PC-3 (cell line): ENCODE measurements at places on chromosomes 5 and 9. TPM values are rescaled to one million over a fixed set of nuclear protein-coding genes. Genes with fewer than 3 reads are reported as not detected.

ABLIM3 gene
- total RNA-seq: 43.6 and 48.0 TPM in 2 replicates

DNA sequence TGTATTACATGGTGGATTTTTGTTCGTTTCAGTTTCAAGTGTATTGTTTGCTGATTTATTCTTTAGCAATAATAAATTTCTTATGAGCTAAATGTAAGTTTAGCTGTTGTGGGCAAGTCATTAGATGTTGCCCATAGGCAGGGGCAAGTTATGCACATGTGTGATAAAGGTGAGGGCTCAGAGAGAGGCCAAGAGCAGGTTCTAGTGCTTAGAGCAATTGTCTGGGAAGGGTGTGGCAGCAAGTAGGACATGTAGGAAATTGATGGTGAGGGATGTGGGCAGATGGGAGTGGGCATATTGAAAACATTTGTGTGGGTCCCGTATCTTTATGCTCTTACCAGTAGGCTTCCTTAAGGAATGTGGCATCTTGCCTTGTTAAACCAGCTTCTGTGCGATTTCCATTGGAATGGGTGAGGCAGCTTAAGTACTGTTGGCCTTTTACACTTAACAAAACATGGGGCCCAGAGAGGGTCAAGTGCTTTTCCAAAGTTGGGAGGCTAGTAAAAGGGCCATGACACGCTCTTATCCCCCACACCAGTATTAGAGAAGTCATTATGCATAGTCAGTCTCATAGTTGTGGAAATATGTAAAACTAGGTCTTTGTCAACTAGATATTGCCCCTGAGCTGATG, 60.6 kb downstream of the KDM4C start:
- DNase-seq: no peak
- no peak overlapping the region for H3K27ac ChIP-seq
- no peaks in the 10 kb centered on the region for H3K27me3 ChIP-seq
- no peaks in the 10 kb centered on the region for H3K4me1 ChIP-seq
- H3K4me3 ChIP-seq: no peak overlapping the region
- H3K36me3 ChIP-seq: no peaks in the 10 kb centered on the region

- no peaks in the 10 kb centered on the region for H3K27me3 ChIP-seq
- H3K4me3 ChIP-seq: no peak overlapping the region
- no peaks in the 10 kb centered on the region for H3K36me3 ChIP-seq
- H3K4me1 ChIP-seq: peaks cover 21% of the 10 kb centered on the region
- no peak for DNase-seq
Measured at GRCh38 chr5:89929834-89930233, 479.7 kb downstream of the CETN3 start.

- no peak overlapping the region for H3K4me3 ChIP-seq
- H3K27me3 ChIP-seq: peaks cover 32% of the 10 kb centered on the region
- no peaks in the 10 kb centered on the region for H3K4me1 ChIP-seq
- H3K36me3 ChIP-seq: no peaks in the 10 kb centered on the region
- no peak overlapping the region for H3K27ac ChIP-seq
- DNase-seq: no peak
Measured at GRCh38 chr5:156686796-156687195, 163.3 kb upstream of the PPP1R2B start.
